ENCODE measurements at places on chromosomes 7 and 10.

- DNase-seq: no peak
Measured at GRCh38 chr10:43691485-43691884, 42.8 kb upstream of the ZNF32 start.

DNA sequence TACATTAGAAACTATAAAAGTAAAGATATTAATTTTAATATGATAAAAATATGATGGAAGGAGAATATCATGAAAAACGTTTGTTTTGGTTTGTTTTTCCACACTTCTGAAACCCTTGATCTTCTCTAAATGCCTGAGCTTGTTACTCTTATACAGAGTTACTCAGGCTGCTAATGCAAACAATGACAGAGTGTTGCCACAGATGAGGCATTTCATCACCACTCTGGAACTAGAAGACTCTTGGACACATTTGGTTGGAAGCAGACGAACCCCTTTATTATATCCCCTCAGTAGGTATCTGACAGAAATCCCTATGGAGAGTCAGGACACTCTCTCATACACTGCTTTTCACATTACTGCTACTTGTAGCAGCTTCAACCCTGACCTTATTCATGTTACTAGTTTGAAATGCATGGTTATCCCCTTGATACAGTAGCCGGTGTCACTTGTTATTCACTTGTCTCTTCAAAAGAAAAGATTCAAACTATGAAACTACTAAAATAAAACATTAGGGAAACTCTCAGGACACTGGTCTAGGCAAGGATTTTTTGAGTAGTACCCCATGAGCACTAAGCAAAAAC, 66.9 kb downstream of the SEMA3C start:
- DNase-seq: no peak

DNA sequence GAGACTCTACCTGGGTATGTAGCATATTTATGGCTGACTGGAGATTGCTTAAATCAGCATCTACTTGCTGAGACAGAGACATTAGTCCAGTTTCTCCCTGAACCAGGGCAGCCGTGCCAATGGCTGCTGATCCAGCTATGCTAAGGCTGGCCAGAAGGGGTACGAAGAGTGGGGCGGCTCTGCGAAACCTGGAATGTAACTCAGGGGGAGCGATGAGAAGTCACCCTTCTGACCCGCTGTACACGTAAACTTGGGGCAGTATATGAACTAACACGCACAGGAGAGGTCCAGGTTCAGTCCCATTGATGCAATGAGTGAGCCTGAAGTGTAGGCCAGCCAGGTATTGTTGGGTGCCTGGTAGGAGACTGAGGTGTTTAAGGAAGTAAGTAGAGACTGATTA, 73.7 kb downstream of the PRR15 start:
- no peak for DNase-seq

DNA sequence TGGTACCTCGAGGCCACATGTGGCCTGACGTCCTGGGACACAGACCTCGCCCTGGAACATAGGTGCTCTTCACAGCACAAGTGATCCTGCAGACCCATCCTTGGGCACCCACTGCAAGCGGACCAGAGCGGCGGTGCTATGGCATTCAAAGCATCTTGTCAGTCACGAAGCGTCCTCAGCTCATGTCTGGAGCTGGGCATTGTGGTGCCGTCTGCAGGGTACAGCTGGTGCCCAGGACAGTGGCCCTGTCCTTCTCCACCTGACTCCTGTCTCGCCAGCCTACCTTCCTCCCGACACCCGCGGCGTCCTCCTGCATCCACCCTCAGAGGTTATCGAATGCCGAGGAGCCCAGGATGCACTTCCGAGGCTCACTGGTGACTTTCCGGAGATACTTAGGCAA, 26.5 kb downstream of the ADGRA1 start:
- no peak for DNase-seq

DNA sequence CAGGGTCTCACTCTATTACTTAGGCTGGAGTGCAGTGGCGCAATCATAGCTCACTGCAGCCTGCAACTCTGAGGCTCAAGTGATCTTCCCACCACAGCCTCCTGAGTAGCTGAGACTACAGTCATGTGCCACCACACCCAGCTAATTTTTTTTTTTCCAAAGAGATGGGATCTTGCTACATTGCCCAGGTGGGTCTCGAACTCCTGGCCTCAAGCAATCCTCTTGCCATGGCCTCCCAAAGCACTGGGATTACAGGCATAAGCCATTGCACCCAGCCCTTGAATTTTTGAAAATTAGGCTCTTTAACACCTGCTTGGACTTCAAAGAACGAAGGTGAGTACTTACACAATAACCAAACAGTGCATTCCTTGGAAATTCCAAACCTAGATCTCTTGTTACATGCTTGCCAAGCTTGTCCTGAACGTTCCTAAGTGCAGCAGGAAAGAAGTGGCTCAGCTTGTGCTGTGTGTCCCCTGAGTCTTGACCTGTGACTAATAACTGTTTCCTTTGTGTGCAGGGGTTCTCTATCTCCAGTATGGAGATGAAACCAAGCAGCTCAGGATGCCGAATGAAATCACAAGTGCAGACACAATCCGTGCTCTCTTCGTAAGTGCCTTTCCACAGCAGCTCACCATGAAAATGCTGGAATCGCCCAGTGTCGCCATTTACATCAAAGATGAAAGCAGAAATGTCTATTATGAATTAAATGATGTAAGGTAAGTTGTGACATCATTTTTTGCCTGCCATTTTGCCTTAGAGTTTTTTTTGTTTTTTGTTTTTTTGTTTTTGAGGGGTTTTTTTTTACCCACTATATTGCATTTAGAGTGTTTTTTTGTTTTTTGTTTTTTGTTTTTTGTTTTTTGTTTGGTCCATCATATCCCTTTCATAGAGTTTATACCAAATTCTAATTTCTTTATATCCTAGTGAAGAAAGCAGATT, 223.8 kb downstream of the KIAA1217 start:
- DNase-seq: no peak

DNA sequence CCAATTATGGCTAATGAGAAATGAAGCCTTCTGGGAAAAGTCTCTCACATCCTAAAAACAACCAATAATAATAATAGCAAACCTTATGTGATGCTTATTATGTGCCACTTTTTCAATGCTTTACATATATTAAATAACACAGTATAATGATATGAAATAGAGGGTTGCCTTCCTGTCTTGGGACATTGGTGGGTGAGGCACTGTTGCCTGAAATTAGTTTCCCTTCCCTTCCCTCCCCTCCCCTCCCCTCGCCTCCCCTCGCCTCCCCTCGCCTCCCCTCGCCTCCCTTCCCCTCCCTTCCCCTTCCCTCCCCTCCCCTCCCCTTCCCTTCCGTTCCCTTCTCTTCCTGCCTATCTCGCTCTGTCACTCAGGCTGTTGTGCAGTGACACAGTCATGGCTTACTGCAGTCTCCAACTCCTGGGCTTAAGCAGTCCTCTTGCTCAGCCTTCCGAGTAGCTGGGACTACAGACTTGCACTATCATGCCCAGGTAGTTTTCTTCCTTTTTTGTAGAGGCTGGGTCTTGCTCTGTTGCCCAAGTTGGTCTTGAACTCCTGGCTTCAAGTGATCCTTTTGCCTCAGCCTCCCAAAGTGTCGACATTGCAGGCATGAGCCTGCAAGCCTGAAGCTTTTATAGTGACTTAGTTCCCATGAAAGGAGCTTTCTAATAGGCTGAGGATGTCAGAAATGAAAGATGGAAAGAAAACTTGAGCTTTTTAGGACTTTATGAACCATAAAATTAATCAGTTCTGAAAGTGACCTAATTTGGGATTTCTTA, 47.9 kb downstream of the PHTF2 start:
- no peak for DNase-seq

GRCh38 chr7:33232632-33233145, 103.3 kb downstream of the BBS9 start:
- DNase-seq: no peak

DNA sequence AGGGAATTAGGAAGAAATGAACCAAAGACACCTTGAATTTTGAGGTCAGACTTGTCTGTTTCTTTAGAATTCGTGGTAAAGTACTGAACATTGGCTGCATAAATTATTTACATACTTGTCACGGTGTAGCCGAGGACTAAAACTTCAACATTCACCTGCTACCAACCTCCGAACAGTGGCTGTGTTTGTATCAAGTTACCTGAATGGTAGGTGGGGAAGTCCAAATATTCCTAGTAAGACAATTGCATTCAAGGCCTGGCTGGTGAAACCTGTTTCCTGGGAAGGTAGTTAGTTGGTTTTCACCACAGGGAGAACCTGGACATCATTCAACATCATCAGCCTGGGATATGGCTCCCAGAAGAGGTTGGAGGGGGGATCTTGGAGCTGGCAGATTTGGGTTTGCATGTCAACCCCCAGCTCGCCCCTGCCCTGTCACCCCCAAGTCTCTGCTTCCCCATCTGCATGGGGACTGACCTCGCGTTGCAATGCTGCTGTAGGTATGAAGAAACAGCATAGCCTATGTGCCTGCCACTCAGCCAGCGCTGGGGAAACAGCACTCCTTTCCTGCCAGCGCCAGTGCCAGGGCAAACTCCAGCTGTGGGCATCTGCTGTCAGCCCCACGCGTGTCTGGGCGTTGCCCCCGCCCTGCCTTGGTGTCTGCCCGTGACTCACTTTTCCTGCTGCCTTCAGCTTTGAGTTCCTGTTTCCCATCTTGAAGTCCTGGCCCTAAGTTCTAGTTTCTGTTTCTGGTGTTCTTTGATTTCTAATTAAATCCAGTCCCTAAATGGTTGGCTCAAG, 12.7 kb upstream of the LARP4B start:
- no peak for DNase-seq

DNA sequence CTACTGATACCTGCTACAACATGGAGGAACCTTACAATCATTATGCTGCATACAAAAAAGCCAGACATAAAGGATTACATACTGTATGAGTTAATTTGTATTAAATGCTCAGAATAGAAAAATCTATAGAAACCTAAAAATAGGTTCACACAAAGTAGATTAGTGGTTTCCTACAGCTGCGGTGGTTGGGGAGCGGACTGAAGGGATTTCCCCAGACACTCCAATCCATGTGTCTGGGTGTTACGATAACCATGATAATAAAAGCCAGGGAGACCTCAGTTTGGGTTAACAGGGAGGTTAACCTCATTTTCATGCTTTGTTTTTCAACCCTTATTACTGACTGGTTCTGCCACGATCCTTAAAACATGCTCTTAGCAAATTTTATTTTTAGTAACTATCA, 355.9 kb downstream of the KCNMA1 start:
- no peak for DNase-seq

- no peak for DNase-seq
Measured at GRCh38 chr7:116683786-116684185, 11.8 kb downstream of the MET start.

DNA sequence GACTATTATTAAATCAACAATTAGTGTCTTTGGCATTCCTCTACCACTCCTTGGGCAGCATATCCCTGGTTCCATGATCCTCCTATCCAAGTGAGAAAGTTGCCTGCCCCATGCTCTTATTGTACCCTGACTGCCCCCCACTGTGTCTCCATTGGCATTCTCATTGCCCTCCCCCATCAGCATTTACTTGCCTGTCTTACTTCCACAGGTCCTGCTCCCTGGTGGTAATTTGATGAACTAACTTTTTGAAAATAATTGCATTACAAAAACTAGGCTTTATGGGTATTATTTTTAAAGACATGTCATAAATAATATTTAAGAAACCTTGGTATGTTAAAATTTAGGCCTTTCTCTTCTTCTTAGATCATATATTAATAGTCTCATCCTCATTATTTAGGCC, 346.4 kb downstream of the PCLO start:
- no peak for DNase-seq

GRCh38 chr10:71435571-71436267, 39.0 kb downstream of the CDH23 start:
- DNase-seq: no peak

DNA sequence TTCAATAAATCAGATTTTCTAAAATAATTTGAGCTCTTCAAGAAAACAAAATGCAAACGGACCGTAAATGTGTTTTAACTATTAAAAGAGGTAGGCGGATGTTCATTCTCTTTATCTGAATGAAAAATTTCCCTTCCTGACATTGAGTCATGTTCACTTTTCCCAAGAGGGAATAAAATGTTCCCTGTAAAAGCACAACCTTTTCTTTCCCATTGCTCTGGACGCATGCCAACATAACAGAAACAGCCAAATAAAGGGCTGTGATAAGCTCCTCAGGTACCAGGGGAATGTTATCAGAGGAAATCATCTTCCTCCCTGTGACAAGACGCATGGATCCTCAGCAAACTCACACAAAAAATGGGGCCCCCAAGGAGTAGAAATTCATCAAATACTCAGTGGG, 251.8 kb downstream of the MTERF1 start:
- no peak for DNase-seq

GRCh38 chr10:105793071-105793470, 1152.0 kb downstream of the SORCS3 start:
- DNase-seq: no peak

Data from stimulated activated CD8-positive, alpha-beta memory T cell treated with anti-CD3 and anti-CD28 coated beads, Interleukin-15, amount 100 ng/mL, for 24 hours (primary cell).